MCF 10A (cell line): ENCODE measurements at places on chromosomes 3 and 15. TPM values are rescaled to one million over a fixed set of nuclear protein-coding genes. Genes with fewer than 3 reads are reported as not detected.
A peak's percentile ranks its signal among the peaks of the same experiment; 100 is the strongest.

Gene ISG20
- total RNA-seq = 9.7 and 20.0 TPM in 2 replicates

Gene PLA1A
- total RNA-seq = not detected in 2 replicates

DNA sequence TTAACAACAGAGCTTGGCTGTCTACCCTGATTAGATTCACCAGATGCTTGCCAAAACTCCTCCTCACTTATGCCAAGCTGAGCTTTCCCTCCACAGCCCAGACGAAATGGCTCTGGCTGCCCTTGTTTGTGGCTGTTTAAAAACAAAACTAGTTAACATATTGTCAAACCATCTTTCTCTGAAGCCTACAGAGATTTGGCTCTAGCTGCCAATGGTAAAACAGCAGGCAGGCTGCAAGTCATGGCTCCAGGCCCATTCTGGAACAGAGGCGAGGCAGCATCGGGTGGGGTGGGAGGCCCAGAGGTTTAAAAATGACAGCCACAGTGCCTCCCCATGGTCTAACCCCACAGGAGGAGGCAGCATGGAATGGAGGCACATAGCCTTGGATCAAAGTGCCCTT lies 75.9 kb downstream of the SCN5A start:
- no peak for DNase-seq

DNA sequence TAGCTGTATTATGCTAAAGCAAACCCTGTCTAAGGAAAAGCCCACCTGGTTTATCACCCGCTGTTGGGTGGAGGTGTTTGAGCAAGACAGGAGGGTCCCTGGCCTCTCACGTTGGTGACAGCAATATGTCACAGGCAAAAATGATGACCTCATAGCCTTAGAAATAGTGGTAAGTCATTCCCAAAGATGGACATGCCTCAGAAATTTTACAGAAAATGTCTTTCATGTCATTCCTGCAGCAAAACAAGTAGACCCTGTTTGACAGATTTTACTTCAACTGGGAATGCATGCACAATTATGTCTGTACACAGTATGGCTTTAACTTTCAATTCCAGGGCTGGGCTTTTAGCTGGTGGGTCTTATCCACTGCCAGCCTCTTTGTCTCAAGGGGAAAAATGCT lies 362.3 kb upstream of the C2CD4B start:
- no peak for DNase-seq

DNA sequence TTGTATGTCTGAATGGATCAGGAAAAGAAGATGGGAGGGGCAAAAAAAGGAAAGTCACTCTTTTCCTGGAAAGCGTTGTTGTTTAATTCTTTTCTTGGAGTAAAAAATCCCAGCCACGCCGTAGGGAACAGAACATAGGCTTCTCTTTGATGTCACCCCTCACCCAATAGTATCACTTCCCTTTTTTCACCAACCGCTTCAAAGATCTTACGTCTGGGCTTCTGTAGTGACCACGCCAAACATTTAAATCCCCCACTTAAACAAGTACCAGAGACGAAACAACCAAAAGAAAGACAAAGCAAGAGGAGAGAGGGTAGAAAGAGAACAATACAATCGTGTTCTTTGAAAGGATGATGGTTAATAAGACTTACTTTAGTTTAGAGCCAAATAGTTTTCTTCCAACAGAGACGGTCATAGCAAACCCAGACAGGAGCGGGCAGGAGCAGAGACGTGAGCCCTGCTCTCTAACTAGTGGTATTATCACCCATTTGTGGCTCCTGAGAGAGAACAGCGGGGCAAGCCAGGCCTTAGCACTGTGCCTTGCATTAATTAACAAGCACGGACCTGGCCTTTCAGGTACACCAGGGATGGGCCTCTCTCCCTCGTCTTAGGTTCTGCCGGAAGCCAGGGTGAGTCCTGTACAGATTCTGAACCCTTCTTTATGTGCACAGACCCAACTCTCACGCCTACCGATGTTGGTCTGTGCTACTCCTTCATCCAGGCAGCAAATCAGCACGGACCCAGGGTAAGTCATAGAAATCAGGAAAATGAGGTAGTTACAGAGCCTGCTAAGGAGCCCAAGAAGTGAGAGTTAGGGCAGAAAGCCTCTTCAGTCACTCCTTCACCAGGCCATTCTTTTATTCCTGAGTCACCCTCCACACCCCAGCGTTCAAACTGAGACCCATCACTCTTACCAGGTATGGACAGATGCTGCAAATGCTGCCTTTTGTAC lies 28.2 kb upstream of the BCL6 start:
- no peak for DNase-seq

GRCh38 chr3:128423525-128424147 lies 43.1 kb downstream of the DNAJB8 start:
- no peak for DNase-seq

- no peak for DNase-seq
Observed at GRCh38 chr3:88668180-88668579, 439.2 kb upstream of the EPHA3 start.

DNA sequence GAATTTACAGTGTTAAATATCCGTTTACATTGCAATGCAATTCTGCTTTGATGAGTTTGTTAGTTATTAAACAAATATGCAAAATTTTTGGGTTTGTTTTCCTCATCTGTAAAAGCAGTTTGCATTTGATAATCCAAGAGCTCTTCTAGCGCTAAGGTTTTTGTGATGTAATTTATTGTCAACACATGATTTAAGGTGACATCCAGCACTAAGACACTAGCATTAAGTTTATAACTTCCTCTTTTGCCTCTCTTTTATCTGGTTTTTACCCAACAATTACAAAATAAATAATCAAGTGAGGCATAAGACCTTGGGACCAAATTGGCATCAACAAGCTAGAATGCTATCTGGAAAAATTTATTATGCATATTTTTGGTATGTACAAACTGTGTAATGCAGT lies 969 bp upstream of the DNAJC19 start:
- DNase-seq = no peak

DNA sequence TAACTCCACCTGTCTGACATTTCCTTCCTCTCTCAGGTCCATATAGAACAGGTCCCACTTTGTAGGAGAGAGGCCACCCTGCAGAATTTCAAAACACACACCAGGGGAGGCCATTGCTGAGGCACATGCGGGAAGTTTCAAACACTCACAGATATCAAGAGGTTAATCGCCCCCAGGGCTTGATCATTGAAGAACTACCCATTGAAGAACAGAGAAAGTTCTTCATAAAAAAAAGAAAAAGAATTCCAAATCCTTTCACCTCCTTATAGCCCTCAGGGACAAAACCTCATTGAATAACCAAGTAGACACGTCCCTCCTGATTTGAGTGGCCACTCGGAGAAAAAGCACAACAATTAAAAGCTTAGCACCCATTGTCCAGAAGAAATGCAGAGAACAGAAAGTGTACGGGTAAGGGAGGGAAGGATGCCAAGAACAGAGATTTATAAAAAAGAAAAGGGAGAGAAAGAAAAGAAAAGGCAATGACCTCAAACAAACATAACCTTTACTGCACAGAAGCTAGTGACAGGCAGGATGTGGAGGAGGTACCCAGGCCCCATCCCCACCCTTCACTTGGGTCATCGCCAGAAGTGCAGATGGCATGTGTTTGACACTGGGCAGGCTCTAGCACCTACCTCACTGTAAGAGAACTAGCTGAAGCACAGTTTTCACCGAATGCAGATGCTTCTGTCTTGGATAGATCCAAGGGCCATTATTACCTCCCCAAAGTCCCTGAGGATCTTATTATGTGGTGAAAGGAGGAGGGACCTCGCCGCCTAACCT lies 112.3 kb upstream of the HES1 start:
- DNase-seq = peak; percentile 16

GRCh38 chr3:68479779-68480178 lies 452.6 kb downstream of the TAFA4 start:
- no peak for DNase-seq

GRCh38 chr3:82596805-82597204 lies 835.4 kb upstream of the GBE1 start:
- no peak for DNase-seq

DNA sequence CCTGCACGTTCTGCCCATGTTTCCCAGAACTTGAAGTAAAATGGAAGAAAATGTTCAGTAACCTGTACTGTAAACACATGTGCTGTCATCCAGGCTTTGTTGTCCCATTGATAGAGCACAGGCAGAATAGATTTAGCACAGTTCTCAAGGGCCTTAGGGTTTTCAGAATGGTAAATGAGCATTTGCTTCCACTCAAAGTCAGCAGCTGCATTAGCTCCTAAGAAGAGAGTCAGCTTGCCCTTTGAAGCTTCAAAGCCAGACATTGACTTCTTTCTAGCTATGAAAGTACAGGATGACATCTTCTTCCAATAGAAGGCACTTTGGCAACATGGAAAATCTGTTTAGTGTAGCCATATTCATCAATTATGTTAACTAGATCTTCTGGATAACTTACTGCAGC lies 76.2 kb upstream of the TMEM108 start:
- no peak for DNase-seq
